ENCODE measurements at places on chromosomes 11 and 22.

DNA sequence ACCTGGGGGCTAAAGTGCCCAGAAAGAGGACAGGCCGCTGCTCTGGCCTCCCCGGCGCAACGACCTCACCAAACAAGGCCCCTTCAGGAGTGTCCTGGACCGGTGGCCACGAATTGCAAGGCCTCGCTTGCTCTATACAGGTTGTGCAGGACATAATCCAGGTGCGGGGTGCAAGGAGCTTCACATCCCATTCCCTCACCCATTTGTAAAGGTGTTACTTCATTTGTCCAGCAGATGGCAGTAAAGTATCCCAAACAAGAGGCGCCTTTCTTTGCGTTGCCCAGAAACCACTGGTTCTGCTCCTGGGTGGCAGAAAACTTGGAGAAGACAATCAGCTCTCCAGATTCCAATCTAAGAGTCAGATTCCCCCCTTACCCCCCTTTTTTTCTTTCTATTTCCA lies 35.9 kb upstream of the PRDM11 start:
- DNase-seq: no peak

DNA sequence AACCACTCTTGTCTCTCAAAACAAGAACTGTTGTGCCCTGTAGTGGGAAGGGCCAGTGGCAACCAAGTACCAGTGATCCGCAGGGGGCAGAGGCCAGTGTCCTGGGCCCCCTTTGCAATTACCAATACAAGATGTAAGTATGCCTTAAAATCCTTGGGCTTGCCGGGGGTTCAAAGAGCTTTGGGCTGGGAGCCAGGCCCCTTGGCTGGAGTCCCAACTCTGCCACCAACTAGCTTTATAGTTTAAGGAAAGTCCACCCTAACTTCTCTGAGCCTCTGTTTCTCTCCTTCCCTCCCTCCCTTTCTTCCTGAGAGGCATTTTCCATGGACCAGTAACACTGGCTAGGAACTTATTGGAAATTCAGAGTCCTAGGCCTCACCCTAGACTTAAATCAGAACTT lies 15.5 kb downstream of the CLMP start:
- no peak for DNase-seq

- DNase-seq: no peak
Measured at GRCh38 chr11:36312611-36313472, 16.8 kb downstream of the PRR5L start.

DNA sequence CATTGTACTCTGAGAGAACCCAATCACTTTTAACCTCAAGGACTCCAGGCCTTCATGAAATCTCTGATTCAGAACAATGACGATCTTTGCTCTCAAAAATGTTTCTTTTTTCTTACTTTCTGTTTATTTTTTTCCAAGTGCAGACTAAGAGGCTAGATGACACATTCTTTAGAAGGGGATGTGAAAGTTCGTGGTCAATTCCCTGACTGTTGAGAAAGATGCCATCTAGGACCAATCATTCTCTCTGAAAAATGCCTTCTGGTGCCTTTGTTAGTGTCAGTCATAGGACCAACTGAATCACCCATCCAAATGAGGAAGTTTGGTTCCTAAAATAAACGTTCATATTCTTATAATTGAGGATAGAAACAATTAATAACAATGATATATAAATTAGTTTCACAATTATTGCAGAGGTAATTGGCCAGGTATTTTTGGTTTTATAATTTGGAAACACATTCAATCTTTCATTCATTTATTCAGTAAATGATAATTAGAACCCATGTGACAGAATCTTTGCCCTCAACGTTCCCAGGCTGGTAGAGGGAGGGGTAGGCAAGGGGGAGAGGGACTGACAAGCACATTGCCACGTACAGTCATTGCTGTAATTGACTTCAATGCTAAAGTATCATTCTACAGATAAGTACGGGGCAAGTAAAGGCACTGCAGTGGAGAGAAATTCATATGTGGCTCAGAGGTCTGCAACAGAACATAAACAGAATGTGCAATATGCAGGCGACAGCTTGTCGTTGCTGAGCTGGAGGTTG lies 333.4 kb upstream of the MPPED2 start:
- DNase-seq: no peak

DNA sequence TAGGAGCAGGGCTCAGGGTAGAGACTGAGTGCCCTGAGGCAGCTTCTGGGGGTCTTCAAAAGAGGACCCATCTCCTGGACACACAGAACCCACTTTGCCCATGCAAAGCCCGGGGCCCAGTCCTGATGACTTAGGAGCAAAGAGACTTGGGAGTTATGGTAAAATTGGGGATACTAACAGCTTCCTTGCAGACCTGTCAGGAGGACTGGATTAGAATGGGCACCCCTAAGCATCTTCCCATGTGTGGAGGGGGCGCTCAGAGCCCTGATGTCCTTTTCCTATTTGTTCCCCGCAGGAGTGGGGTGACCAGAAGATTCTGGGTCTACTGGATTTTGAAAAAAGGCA lies 100.0 kb downstream of the WNT7B start:
- no peak for DNase-seq

DNA sequence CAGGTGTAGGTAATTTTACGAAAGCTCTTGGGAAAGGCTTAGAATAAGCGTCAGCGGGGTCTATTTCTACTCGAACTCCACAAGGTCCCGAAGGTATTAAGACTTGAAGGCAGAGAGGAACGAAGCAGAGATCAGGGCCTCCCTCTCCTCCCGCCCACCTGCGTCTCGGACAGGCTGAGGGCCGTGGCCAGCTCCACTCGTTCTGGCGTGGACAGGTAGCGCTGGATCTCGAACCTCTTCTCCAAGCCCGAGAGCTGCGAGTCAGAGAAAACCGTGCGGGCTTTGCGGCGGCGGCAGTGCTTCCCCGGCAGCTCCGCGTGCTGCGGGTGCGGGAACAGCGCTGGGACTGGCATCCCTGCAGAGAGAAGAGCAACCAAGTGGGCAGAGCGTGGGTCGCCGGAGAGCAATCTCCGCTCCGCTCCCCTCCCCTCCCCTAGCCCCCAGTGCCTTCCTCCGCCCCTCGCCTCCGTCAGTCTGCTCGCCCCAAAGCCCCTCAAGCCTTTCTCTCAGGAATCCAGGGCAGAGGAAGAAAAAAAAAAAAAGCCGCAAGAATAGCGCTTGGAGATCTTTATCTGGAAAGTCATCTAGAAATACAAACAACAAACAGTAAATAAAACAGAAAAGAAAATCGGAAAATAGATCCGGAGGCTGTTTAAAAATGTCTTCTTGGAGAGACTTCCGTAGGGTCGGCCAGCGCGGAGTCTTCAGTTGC lies 2.4 kb downstream of the BSX start:
- no peak for DNase-seq

DNA sequence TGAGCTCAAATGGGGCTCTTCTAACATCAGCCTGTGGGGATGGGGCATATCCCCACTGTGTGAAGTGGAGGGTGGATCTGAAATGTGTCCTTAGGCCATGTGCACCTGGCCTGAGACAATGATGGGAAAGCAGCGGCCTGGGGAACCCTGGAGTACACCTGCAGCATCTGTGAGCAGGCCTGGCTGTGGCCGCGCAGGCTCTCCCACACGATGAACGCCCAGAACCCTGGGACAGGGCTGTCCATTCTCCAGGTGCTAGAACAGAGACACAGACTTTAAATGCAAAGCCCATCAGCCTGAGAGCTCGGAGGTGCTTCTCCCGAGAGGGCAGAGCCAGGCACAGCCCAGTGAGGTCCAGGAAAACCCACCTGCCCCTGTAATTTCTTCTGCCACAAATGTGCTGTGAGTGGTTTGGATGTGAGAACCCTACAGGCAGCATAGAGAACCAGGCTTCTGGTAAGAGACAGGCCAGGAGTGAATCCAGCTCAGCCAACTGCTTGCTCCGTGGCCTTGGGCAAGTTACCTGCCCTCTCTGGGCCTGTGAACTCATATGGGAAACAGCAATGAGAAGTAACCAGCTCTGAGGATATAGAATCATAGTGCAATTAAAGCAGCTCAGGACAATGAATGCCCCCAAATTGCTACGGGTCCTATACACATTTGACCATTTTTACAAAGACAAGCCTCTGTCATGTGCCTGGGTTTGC lies 167.9 kb downstream of the SHANK2 start:
- no peak for DNase-seq

DNA sequence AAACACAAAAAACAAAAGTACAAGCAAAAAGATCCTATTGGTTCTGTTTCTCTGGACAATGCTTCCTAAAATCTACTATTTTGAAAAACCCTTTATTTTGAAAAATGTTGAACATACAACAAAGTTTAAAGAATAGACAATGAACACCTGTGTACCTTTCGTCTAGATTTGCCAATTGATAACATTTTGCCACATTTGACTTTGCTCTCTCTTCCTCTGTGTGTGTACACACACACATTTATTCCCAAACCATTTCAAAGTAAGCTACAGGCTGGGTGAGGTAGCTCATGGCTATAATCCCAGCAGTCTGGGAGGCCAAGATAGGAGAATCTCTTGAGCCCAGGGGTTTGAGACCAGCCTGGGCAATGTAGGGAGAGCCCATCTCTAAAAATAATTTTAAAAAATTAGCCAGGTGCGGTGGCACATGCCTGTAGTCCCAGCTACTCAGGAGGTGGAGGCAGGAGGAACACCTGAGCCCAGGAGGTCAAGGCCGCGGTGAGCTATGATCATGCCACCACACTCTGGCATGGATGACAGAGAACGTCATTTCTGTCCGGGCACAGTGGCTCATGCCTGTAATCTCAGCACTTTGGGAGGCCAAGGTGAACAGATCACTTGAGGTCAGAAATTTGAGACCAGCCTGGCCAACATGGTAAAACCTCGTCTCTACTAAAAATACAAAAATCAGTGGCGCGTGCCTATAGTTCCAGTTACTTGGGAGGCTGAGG lies 5.3 kb upstream of the PSMC3 start:
- DNase-seq: no peak

GRCh38 chr11:66809592-66809991 lies 33.6 kb upstream of the RCE1 start:
- no peak for DNase-seq

DNA sequence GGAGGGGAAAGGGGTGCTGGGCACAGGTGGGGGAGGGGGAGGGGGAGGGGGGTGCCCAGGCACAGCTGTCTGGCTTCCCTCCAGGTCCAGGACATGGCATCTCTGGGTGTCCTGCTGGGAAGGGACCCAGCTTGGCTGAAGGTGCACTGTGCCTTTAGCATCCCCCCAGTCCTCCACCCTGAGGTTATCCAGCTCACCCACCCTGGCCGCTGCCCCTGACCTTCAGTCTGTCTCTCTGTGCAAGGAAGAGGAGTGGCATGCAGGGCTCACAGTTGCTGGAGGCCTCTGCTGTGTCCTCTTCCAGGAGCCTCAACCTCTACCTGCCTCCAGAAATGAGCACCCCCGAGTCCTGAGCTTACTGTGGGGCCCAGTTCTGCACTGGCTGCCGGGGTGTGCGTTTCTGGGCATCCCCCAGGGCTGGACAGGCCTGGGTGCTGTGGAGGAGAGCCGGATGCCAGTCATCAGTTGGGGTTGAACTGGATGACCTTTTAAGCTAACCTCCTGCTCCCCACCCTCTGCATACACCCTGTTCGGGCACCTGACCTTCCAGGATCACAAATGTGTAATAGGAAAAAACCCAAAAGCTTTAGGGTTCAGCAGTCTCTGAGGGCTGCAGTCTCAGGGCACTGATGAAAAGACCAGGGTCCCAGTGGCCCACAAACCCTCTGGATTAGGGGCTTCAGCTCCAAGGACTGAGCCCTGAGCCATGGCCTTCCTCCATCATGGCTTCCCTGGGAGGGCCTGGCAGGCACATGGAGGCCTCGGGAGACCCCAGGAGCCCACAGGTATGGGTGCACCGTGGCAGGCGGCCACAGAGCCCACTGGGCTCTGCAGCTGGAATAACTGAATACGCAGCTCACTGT lies 9.6 kb upstream of the CTSD start:
- DNase-seq: no peak

DNA sequence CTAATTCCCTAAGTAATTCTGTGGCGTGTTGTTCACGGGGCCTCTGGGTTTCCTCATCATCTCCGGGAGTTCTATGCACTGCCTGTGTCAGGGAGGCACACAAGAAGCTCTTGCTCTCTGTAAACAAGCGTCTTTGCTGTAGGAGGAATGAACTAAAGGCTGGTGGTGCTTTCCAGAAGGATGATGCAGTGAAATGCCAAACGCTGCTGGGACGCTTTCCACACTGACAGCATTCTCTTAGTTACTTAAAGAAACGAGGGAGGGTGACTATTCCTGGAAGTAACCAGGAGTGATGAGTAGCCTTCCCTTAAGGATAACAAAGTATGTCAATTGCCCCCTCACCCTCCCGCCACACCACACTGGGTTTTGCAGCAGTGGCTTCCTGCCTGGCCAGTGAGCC lies 38.5 kb upstream of the NUP50 start:
- DNase-seq: no peak

- no peak for DNase-seq
Measured at GRCh38 chr22:33620085-33620484, 300.2 kb downstream of the LARGE1 start.

DNA sequence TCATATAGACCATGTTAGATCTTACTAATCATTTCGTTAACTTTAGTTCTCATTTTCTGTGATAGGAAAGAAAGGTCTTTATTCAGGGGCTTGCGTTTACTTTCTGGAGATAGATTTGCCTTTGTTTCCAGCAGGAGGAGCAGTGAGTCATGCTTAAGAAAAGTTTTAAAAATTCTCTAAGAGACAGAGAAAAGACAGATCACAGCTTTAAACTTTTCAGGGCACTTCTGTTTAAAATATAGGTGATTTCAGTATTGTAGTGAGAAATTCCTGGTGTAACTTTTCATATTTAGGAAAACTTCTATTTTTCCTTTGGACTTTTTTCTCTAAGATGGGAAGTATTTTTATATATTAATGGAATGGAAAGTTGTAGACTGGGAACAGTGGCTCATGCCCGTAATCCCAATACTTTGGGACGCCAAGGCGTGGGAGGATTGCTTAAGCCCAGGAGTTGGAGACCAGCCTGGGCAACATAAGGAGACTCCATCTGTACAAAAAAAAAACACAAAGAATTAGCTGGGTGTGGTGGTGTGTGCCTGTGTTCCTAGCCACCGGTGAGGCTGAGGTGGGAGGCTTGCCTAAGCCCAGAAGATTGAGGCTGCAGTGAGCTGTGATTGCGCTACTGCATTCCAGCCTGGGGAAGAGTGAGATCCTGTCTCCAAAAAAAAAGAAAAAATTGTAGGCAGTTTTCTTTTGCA lies 60.3 kb downstream of the ATXN10 start:
- no peak for DNase-seq

- DNase-seq: no peak
Measured at GRCh38 chr22:44710474-44711240, 8.7 kb downstream of the PRR5 start.

DNA sequence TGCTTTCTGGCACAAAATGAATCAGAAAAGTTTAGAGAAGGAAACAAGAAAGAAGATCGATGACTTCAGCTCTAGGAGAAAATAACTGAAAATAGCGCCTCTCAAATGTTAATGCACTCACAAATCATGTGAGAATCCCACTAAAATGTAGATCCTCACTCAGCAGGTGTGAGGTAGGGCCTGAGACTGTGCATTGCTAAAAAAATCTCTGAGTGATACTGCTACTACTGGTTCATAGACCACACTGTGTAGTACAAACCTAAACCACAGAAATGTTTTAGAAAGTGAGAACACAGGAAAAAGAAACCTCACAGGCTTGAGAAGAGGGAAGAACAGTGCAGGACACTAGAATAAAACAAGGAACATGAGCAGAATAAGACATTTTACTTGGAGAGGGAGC lies 2.0 kb downstream of the OR8D4 start:
- no peak for DNase-seq

Data from stimulated activated CD8-positive, alpha-beta memory T cell treated with anti-CD3 and anti-CD28 coated beads, Interleukin-7, amount 100 ng/mL, for 24 hours (primary cell).